CD4-positive, CD25-positive, alpha-beta regulatory T cell (primary cell): ENCODE measurements at places on chromosomes 4 and X. TPM values are rescaled to one million over a fixed set of nuclear protein-coding genes. Genes with fewer than 3 reads are reported as not detected.

Gene USP51
- 2.0 TPM for total RNA-seq

DNA sequence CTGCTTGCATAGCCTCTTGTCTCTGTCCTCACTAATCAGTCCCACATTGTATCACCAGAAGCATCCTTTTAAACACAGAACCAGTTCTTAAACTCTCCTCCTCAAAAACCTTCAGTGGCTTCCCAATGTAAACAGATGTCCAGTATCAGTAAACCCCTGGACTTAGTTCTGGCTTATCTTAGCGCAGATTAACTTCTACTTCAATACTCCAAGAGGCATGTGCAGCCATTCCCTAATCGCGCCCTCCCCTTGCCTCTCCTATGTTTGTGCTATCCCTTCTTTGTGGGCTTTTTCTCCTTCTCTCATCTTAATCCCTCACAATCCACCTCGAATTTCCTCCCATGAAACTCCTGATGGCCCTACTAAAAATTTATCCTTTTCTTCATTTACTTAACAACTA is 193.8 kb downstream of the FBXO8 start:
- no peak overlapping the region for H3K27ac ChIP-seq
- H3K4me3 ChIP-seq = no peak overlapping the region
- DNase-seq = no peak
- no peaks in the 10 kb centered on the region for H3K4me1 ChIP-seq

- H3K4me1 ChIP-seq = no peaks in the 10 kb centered on the region
- no peak overlapping the region for H3K4me3 ChIP-seq
- no peaks in the 10 kb centered on the region for H3K27me3 ChIP-seq
- H3K36me3 ChIP-seq = no peaks in the 10 kb centered on the region
Observed at GRCh38 chrX:17812763-17813162, 48.3 kb downstream of the RAI2 start.

DNA sequence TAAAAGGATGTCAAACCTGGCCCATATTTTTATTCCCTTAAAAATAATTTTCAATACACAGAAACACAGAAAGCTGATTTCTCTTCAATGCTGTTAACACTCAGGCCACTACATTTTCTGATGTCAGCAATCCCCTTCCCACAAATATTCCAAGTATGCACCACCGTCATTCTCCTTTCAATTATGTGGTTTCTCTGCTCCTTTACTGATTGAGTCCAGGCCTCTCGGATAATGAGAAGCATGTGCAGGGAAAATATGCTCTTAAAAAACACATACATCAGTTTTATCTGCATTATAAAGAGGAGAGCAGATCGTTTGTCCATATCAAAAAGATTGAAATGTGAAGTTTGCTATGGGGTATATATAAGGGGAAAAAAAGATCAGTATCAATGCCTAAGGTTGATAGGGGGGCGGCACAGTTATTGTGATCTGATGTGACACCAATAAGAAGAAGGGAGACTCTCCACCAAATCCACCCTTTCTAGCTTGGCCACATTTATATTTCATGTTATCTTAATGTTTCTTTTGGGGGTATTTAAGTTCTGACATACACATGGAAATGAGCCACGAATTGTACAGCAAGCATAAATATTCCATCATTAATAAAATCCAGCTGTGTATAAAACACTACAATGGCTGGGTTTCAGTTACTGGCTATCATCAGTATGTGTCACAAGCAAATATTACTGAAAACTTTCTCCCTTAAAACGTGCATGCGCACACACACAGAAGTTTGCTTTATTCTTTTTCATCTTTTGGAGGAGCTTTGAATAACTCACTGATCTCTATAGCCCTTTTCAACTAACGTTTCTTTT is 6.4 kb downstream of the AMOT start:
- no peak overlapping the region for H3K4me3 ChIP-seq
- no peaks in the 10 kb centered on the region for H3K4me1 ChIP-seq
- no peak for DNase-seq

GRCh38 chr4:47383829-47384427 is 79.6 kb downstream of the COMMD8 start:
- no peaks in the 10 kb centered on the region for H3K36me3 ChIP-seq
- no peaks in the 10 kb centered on the region for H3K4me1 ChIP-seq
- no peak for DNase-seq
- H3K27ac ChIP-seq = no peak overlapping the region
- H3K27me3 ChIP-seq = peaks cover 2% of the 10 kb centered on the region
- H3K4me3 ChIP-seq = no peak overlapping the region

- no peak overlapping the region for H3K27ac ChIP-seq
- peaks cover 22% of the 10 kb centered on the region for H3K4me1 ChIP-seq
- no peaks in the 10 kb centered on the region for H3K36me3 ChIP-seq
- DNase-seq = no peak
- H3K4me3 ChIP-seq = no peak overlapping the region
- peaks cover 43% of the 10 kb centered on the region for H3K27me3 ChIP-seq
Observed at GRCh38 chr4:42150653-42151567, 1.5 kb downstream of the BEND4 start.

GRCh38 chrX:77442728-77443127 is 4.5 kb upstream of the FGF16 start:
- peaks cover 2% of the 10 kb centered on the region for H3K27me3 ChIP-seq
- no peaks in the 10 kb centered on the region for H3K36me3 ChIP-seq
- H3K27ac ChIP-seq = no peak overlapping the region
- H3K4me1 ChIP-seq = peaks cover 20% of the 10 kb centered on the region

- H3K27me3 ChIP-seq = no peaks in the 10 kb centered on the region
- H3K27ac ChIP-seq = no peak overlapping the region
- H3K4me3 ChIP-seq = no peak overlapping the region
- H3K4me1 ChIP-seq = no peaks in the 10 kb centered on the region
Observed at GRCh38 chrX:102959471-102959870, 22.4 kb downstream of the RAB40AL start.

Gene GPC4
- total RNA-seq = not detected

- no peak overlapping the region for H3K27ac ChIP-seq
- H3K4me1 ChIP-seq = no peaks in the 10 kb centered on the region
- DNase-seq = no peak
- H3K27me3 ChIP-seq = no peaks in the 10 kb centered on the region
- no peak overlapping the region for H3K4me3 ChIP-seq
- H3K36me3 ChIP-seq = no peaks in the 10 kb centered on the region
Observed at GRCh38 chr4:75878246-75878756, 24.0 kb downstream of the PPEF2 start.

- peaks cover 43% of the 10 kb centered on the region for H3K4me1 ChIP-seq
- H3K4me3 ChIP-seq = peak overlapping the region; percentile 78
- DNase-seq = no peak
- H3K27ac ChIP-seq = peak overlapping the region; percentile 84
- H3K27me3 ChIP-seq = no peaks in the 10 kb centered on the region
Observed at GRCh38 chr4:80171656-80172055, 25.6 kb upstream of the PRDM8 start.

Gene SAGE1
- not detected for total RNA-seq

DNA sequence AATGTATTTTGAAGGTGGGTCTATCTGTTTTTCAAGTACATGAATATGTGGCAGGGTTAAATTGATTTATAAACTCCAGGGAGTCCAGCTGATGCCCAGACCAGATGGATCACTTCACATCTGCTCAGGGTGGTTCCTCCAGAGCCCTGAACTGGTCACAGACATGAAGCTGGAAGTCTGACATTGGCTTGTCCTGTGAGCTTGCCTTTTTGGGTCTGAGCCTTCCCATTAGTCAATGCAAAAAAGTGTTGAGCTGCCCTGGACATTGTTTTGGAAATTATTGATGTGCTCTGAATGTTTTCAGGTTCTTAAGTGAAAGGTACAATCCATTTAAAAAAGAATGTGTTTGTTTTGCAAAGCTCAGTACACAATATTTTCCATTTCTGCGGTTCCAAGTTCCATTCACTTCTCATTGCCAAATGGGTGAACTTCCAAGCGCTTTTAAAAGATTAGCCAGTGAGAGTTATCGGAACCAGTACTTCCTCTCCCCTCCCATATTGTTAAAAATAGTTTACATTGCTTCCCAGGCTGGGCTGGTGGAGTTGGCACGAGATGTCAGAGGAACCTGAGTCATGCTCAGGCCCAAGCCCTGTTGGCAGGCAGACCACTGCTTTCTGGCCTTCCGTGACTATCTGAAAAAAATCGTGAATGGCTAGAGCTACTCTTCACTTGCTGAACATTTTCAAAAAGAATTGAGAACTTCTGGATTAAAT is 52.1 kb downstream of the PDGFRA start:
- H3K27me3 ChIP-seq = no peaks in the 10 kb centered on the region
- no peak overlapping the region for H3K27ac ChIP-seq

DNA sequence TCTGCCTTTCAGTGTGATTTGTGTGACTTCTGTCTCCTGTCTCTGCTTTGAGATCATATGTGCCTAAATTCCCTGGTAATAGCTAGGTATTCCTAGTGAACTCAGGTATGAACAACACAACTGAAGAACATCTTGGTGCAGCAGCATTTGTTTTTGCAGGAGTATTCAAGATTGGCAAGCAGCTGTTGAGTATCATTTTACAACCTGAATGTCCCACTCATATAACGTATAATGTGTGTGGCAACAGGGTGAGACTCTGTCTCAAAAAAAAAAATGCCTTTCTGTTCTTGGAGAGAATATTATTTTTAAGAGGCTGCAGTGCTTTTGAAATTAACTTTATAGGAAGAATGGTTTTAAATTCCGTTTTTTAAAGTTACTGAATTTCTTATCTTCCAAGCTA is 7.7 kb downstream of the LSM6 start:
- DNase-seq = no peak
- peaks cover 12% of the 10 kb centered on the region for H3K4me1 ChIP-seq
- no peak overlapping the region for H3K27ac ChIP-seq
- no peak overlapping the region for H3K4me3 ChIP-seq
- no peaks in the 10 kb centered on the region for H3K27me3 ChIP-seq

DNA sequence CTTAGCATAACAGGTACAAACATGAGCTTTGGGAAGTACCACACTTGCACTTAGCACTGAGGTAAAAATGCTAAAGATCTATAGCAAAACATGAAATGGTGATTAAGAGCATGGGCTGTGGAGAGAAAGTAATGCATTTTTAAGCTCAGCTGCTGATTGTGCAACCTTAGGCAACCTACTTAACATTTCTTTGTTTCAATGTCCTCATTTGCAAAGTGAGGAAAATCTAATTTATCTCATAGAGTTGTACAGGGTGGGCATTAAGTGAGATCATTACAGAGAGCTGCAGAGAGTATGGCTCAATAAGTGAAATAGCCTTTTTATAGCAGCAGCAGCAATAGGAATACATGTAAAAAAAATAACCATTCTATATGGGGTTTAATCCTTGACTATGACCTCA is 87.0 kb downstream of the PAK3 start:
- no peak overlapping the region for H3K4me3 ChIP-seq
- no peaks in the 10 kb centered on the region for H3K4me1 ChIP-seq
- no peaks in the 10 kb centered on the region for H3K27me3 ChIP-seq
- DNase-seq = no peak
- no peaks in the 10 kb centered on the region for H3K36me3 ChIP-seq

Gene MAGEC2
- total RNA-seq = not detected

Gene SSX2B
- not detected for total RNA-seq

DNA sequence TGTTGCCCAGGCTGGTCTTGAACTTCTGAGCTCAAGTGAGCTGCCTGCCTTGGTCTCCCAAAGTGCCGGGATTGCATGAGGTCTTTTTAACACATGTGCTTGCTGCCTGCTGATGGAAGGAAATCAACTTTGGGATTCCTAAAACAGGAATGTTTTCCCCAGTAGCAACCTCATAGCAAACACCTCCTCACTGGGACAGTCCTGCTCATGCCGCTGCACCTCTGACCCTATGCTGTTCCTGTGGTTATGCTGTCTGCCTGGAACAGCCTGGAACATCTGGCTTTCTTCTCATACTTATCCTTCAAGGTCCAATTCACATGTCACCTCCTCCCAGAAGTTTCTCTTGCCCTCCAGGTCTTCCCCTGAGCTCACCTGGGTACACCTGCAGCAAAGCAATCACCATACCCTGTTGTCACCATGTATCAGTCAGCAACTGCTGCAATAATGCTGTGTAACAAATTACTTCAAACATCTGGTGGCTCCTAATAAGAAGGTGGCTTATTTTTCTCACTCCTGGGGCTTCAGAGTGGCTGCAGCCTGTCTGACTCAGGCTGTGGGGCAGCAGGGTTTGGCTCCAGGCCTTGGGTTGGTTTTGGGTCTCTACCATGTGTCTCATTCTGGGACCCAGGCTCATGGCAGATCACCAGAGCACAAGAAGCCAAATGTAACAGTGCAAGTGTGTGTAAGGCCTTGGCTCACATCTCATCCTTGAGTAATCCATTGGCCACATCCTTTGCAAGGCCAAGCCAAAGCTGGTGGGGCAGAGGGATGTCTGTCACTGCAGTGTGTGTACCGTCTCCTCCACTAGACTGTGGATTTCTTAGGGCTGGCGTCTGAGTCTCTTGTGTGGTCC is 59.4 kb upstream of the SORCS2 start:
- no peaks in the 10 kb centered on the region for H3K4me1 ChIP-seq
- no peak overlapping the region for H3K27ac ChIP-seq
- no peaks in the 10 kb centered on the region for H3K36me3 ChIP-seq

Gene CPLX1
- total RNA-seq = 0.62 TPM
